ENCODE measurements at places on chromosomes 12 and 14. TPM values are rescaled to one million over a fixed set of nuclear protein-coding genes. Genes with fewer than 3 reads are reported as not detected.

GRCh38 chr14:38366374-38366773 is 110.5 kb upstream of the CLEC14A start:
- DNase-seq = no peak

ADAM20 gene
- total RNA-seq = 0.25 TPM

CLEC9A gene
- total RNA-seq = not detected

GRCh38 chr12:54039417-54040147 is 6.7 kb downstream of the HOXC5 start:
- DNase-seq = no peak

DNA sequence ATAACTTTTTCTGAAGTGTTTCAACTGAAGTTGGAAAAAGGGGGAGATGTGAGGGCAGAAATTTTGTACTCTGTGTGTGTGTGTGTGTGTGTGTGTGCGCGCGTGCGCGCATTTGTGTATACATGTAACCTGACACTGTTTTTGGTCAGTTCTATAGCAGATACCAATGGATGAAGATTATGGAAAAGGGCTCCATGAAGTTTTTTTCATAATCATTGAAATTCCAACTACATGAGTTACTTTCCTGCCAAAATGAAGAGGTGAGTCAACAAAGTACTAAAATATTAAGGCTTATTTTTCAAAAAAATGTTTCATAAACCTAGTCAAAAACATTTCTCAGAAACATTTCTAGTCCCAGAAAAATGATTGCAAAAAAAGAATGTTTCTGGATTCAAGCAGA is 25.7 kb upstream of the CERS5 start:
- DNase-seq = no peak

GRCh38 chr12:93419388-93420034 is 22.2 kb downstream of the UBE2N start:
- no peak for DNase-seq

SLC22A17 gene
- 51.4 TPM for total RNA-seq

UNC79 gene
- total RNA-seq = 2.4 TPM

DNA sequence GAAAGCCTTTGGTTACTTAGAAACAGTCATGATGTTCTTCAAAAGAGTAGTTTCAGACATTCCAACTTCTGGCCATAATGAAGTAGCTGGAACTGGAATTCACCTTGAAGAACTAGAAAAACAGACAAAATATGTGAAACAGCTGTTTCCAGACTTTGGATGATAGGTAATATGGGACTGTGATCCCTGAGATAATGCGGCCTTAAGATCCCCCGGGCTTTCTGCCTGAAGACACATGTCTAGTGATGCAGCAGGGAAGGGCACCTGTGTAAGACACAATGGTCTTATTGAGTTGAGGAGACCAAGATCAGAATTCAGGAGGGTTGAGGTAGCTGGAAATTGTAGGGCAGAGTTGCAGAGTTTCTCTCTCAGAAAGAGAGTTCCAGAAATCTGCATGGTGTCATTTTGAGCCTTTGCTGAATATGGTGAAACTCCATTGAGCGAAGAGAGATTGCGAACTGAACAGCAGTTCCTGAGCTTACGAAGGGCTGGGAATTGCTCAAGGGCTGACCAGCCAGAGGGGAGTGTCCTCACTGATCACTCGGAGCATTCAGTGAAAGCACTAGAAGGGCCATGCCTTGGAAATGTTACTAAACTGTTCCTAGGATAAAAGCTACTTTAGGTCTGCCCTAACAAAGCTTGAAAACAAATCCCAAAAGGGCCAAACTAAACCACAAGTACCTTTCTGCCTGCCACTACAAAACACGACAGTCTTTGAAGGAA is 41.7 kb upstream of the FRS2 start:
- no peak for DNase-seq

DNA sequence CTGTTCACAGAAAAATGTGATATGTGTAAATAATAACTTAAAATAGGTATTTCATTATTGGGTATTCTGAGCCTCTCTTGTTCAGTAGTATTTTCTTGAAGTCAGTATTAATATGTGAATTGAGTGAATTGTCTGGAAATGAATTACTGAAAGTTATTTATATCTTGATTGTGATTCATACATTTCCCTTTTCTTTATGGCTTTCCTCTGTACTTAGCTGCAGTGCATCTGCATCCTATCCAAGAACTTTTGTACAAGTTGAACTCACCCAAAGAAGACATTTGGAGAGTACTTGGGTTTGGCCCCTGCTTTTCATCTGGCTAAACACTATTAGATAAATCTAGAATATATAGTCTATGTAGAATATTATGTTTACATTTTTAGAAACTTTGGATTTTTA is 326.0 kb downstream of the RAD51B start:
- DNase-seq = no peak

GRCh38 chr12:80821513-80822000 is 104.8 kb downstream of the MYF5 start:
- DNase-seq = peak; percentile 54

SMIM41 gene
- total RNA-seq = 0.14 TPM

RIMKLB gene
- total RNA-seq = 106 TPM

VWF gene
- 0.48 TPM for total RNA-seq

DNA sequence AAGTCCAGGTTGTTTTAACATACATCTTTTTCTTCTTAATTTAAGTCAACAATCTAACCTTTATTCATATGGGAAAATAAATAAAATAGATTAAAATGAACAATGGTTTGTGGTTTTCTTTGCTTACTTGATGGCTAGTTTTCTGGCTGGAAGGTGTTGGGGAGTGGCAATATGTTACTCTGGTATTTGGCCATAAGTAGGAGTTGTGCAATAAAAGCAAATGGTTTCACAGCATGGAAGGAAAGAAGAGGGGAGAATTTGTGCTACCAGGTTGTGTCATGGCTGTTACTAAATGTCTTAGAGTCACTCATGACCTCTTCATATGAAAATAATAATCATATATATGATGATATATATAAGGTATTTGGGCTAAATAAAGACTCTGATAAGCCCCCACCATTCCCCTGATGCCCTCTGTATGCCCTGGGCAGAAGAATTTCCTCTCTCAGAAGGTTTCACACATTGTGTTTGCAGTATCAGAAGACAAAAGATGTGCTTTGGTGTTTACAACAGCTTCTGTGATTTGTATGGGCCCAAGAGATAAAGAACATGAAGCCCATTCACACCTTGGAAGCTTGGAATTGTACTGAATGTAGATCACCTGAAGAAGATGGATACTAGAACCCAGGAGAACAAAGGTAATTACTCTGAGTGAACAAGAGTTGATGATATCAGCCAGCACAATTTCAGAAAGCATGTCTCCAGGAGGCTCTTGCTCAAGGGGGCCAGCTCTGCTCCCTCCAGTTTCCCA is 160.9 kb downstream of the ALG10B start:
- DNase-seq = no peak

SOCS2 gene
- total RNA-seq = 32.9 TPM

DNA sequence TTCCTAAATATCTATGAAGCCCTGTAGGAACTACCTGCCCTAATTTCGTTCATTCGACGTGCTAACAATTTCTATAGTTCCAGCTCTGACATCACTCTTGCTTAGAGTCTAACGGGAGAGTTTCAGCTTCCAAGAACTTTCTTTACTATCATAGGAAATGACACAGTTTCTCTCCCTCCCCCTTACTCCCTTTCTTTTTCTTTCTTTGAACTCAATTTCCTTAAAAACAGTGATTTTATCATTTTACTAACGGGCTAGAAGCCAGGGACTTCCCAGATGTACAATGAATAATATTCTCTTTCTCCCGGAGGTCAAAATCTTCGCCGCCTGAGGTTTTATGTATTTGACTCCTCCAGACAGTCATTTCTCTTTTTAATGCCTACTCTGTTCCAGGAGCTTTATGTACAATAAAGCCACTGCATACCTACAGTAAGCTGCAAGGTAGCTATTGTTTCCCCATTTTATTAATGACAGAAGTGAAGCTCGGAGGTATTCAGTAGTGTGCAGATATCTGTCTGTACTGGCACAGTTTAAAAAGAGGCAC is 15.7 kb downstream of the SMCO2 start:
- DNase-seq = no peak

- DNase-seq = no peak
Measured at GRCh38 chr12:114975640-114976310, 291.8 kb upstream of the TBX3 start.

- no peak for DNase-seq
Measured at GRCh38 chr12:21509768-21510167, 8.2 kb downstream of the GOLT1B start.

DNA sequence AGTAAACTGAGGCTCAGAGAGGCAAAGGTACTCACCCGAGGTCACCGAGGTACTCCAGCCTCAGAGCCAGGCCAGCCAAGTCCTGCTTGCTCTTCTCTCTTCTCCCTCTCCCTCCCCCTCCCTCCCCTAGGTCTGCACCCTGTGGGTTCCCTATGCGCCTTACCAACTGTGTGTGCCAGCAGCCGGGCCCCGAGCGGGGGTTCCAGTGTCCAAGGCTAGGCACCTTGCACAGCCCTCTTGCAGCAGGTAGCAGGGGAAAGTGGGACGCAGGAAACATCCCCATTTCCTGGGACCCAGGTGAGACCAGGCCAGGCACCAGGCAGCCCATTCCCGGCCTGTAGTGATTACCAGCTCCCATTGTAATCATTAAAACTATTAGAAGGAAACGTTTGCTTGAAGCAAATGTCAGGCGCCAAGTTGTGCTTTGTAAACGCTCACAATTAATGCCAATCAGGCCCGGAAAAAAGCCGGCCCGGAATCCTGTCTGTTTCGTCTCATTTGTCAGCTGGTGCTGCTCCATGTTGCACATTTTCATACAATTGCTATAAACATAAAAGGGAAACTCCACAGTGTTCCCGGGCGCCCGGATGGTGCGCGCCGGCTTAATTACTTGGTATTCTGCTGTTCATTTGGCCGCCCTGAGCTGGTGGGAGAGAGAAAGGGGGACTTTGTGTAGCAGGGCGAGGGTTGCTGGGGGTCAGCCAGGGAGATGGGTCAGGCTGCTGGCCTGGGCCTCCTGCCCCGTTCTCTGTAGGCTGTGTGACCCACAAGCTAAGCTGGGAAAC is 11.9 kb downstream of the FAM222A start:
- no peak for DNase-seq

- DNase-seq = no peak
Measured at GRCh38 chr12:4870423-4870822, 39.3 kb upstream of the KCNA1 start.

DBX2 gene
- 0.27 TPM for total RNA-seq

SIX1 gene
- total RNA-seq = 0.59 TPM

GRCh38 chr12:110039085-110039807 is 9.1 kb downstream of the C12orf76 start:
- no peak for DNase-seq

TSHR gene
- not detected for total RNA-seq

LALBA gene
- not detected for total RNA-seq

GRCh38 chr12:43318021-43318420 is 234.0 kb downstream of the ADAMTS20 start:
- DNase-seq = no peak

KLRC2 gene
- total RNA-seq = not detected

DNA sequence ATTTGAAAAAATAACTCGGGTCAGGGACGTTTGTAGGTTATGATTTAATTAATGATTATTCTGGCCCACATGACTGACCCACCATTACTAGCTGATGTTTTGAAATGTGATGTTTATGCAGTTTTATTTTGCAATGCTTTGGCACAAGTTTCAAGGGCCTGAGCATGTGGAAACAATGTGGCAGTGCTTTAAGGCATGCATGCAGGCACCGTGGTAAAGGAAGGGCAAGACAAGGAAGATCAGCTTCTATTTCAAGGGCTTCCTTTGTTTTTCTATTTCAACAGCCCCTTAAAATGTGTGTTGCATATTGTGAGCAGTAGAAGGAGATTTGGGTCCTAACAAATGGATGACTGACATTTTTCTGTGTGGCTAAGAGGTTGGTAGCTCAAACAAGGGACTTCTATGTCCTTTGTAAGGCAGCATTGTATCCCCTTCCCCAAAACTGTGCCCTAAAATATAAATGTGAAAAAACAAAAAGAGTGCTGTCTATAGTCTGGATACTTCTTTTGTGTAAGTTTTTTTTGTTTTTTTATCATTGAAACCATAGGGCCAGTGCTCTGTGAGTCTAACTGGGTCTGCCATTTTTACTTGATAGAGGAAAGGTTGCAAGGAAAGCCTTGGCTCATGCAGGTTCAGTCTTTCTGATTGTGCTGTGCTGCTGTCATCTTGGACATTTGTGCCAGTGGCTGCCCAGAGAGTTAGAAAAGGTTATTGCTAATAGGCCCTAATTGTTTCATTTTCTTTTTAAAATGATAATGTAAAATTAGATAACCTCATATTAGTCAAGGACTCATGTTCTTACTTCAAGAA is 103.5 kb downstream of the FGD4 start:
- no peak for DNase-seq

DNA sequence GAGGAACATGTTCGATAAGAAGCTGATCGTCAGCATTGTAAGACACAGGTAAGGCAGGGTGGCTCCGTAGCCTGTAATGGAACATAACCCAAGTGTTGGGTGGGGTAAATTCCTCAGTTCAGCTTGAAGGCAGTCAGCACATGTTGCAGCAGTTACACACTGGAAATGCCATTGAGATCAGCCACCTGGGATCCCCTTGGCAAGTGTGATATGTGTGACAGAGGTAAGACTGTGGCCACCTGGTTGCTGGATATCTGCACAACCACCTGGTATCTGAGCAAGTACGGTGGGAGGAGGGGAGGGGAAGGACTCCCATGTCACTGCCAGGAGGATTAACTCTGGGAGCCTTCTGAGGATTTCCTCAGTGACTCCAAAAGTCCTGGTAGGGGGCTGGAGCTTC is 158.0 kb upstream of the CAND1 start:
- no peak for DNase-seq

Measured in WTC11 (cell line).